NCI-H510A (cell line): ENCODE measurements at places on chromosomes 11 and 22.

GRCh38 chr11:28965819-28966218 is 857.6 kb downstream of the METTL15 start:
- DNase-seq: no peak

GRCh38 chr11:47460571-47461235 is 11.8 kb upstream of the RAPSN start:
- no peak for DNase-seq

DNA sequence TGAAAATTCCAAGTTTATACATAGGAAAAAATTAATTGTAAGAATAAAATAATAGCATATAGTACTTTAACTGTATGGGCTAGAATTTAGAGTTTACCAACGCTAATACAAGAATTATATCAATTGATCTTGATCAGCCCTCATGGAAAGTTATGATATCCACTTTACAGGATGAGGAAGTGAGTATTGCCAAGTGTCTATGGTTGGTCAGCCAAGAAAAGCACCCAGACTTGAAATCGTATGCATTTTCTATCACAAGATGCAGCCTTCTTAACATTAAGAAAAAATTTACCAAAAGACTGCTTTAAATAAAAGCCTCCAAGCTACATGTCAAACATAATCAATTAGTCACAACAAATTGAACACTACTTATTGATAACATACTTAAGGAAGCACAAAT is 53.0 kb downstream of the DDI1 start:
- no peak for DNase-seq

DNA sequence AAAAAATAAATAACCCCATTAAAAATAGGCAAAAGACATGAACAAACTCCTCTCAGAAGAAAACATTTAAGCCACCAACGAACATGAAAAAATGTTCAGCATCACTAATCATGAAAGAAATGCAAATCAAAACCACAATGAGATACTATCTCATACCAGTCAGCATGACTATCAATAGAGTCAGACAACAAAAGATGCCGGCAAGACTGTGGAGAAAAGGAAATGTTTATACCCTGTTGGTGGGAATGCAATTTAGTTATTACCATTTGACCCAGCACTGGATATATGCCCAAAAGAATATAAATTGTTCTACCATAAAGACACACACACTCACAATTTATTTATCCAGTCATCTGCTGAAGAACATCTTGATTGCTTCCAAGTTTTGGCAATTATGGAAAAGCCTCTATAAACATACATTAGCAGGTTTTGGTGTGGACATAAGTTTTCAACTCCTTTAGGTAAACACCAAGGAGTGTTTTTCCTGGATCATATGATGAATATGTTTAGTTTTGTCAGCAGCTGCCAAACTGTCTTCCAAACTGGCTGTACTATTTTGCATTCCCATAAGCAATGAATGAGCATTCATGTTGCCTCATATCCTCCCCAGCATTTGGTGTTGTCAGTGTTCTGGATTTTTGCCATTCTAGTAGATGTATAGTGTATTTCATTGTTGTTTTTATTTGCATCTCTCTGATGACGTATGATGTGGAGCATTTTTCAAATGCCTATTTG is 28.0 kb downstream of the OR8D1 start:
- no peak for DNase-seq

DNA sequence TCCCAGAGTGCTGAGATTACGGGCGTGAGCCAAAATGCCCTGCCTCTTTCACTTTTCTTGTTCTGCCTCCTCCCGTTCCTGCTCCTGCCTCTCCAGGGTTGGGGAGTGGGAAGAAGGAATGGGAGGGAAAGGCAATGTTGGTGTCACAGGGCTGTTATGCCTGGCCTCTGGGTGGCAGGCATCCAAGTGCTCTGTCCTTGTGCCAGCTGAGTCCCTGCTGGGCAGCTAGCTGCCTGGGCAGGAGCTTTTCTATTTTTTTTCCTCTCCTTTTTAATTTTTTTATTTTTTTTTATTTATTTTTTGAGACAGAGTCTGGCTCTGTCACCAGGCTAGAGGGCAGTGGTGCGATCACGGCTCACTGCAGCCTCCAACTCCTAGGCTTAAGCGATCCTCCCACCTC is 4.1 kb upstream of the SAC3D1 start:
- DNase-seq: no peak

DNA sequence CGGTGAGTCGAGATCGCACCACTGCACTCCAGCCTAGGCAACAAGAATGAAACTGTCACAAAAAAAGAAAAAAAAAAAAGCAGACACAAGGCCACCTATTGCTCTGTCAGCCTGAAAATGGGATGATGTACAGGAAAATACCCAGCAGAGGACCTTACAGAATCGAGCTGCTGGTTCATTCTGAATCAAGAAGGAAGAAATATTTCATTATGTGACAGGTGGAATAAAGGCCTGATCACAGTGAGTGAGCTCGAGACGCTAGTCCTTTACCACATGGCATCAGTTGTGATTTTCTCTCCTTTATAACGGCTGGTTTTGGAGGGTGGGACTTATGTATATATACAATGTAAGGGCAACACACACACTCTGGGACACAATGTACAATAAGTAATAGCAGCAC is 340.0 kb downstream of the LARGE1 start:
- DNase-seq: no peak

GRCh38 chr11:116948391-116948790 is 111.0 kb upstream of the APOA1 start:
- DNase-seq: no peak

DNA sequence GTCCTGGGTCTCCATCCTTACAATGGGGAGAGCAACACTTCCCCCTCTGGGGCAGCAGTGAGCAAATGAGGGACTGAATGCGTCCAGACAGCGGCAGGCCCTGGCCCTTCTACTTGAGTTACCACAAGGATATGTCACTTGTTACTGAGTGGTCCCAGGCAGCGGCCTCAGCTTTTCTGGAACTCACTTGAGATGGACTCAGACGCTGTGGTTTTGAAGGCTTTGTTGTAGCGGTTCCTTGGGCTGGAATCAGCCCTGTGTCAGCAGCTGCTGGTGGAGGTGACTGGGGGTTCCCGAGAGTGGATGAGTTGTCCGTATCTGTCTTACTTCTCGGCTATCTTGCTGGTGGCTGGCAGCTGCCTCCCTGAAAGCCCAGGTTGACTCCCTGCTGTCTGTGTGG is 77.0 kb downstream of the MICAL2 start:
- DNase-seq: no peak

DNA sequence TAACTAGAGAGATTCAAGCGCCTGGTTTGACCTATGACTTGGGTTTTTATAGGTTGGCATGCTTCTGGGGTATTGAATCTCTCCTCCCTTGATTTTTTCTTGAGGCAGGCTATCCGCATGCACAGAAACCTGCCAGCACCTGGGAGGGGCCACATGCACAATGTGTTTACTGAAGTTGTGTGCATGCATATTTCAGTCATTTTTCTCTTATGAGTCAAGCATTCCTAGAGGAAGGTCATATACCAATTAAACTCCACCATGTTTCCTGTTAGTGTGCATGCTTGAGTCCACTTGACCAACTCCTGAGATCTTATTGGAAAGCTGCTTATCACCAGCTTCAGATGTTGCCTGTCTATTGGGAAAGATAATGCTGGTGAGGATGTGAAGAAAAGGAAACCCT is 1718.4 kb downstream of the LRRC4C start:
- DNase-seq: no peak

DNA sequence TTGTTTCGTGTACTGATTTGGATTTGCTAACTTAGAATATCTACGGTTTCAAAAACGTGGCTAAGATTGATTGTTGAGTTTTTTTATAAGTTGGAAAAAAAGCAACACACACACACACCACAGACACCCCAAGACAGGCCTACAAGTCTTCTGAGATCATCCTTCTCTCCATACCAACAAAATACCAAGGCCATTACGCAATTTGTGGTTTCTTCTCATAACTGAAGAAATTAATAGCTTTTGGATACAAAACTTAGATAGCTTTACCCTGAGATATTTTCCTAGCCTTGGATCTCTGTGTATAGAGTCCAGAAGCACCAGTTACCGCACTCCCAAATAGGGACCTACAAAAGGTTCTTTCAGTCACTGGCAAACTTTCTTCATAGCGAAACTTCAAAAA is 113.6 kb downstream of the SIK3 start:
- DNase-seq: no peak

DNA sequence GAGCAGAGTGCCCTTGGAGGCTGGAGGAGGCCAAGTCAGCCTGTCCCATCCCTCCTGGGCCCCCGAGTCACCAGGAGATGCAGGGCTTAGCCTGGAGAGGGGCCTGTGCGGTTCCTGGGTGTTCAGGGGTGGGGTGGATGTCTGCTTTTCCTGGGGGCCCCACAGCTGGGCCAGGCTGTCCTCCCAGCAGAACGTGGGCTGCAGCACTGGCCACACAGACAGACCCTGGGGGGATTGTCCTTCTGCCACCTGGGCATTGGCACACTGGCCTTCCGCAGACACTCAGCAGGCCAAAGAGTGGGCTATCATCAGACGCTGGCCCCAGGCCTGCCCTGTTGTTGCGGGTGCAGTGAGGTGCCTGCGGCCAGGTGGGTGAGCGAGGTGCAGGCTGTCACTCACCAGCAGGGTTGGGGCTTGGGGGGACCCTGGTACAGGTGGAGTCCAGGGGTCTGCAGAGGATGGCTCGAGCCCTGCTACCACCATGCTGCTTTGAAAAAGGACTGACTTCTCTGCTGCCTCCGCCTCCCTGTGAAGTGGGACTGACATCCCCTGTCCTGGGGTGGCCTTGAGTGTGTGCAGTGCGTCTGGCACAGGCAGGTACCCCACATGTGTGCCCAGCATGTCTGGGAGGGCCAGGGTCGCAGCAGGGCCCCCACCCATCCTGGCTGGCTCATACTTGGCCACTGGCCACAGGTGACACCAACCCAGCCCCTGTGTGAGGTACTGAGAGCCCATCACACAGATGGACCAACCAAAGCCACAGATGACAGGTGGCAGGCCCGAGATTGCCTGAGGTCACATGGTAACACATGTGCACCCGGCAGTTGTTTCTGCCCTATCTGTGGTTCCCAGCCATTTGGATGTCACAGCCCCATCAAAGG is 39.0 kb upstream of the KCNQ1OT1 start:
- DNase-seq: no peak

DNA sequence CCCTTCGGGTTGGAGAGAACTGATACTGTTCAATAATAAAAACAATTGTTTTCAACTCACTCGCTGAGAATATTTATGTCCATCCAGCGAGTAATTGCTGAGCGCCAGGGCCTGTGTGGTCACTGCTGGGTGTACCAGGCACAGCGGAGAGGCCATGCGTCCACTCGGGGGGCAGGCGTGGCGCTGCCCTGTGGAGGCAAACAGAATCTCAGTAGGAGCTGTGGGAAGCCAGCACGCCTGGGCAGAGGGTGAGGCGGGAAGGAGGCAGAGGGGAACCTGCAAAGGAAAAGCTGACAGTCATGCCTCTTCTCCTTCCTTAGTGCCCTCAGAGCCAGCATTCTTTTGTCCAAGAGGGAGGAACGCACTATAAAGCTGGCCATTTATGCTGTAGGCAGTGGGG is 11.4 kb downstream of the GLB1L3 start:
- DNase-seq: no peak

- DNase-seq: no peak
Observed at GRCh38 chr11:2762031-2762380, 62.2 kb upstream of the KCNQ1OT1 start.

- no peak for DNase-seq
Observed at GRCh38 chr22:45019861-45020655, 10.3 kb upstream of the PHF21B start.

DNA sequence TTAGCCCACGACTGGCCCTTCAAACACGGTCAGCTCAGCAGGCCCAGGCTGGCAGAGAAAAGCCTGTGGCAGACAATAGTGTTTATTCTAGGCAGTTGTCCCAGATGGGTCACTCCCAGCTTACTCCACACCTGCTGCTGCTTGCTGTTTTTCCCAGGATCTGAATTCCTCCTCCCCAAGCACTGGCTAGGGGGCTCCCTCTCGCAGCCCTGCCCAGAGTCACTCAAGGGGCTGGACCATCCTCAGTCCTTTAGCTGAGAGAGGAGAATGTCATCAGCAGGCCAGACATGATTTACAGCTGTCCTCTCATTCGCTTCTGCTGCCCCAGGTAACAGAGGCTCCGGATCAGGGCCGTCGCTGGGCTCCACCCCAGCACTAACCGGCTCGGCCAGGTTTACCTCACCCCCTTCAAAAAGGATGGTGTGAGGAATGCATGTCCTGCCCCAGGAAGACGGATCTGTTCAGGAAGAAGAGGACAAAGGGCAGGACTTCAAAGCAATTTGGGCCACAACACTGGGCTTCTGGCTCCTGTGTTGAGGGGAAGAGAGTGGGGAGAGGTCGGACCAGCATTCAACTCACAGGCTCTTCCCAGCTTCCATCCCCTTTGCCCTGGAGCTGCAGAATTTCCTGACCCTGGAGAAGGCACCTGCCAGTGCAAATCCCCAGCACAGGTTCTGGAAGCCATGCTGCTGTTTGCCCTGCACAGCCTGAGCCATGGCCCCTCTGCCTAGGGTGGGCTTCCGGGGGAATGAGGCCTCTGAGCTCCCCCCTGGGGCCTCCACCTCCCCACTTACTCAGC is 59.7 kb upstream of the BARX2 start:
- DNase-seq: peak; percentile 99

DNA sequence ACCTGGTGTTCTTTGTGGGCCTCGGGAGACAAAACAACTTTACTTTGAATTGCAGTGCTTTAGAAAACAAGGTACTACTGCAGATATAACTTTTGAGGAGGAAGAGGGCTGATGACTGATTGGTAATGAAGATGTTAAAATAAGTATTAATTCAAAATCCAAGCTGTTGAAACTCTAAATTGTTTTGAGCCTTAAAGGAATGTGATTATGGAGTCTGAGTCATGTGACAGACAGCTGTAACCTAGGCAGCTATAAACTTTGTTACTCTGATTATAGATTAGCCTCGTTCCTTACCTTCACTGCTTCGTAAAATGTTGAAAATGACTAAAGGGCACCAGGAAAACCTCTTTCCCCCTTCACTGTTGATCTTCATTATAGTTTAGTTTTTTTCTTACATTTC is 43.4 kb downstream of the MS4A2 start:
- no peak for DNase-seq

DNA sequence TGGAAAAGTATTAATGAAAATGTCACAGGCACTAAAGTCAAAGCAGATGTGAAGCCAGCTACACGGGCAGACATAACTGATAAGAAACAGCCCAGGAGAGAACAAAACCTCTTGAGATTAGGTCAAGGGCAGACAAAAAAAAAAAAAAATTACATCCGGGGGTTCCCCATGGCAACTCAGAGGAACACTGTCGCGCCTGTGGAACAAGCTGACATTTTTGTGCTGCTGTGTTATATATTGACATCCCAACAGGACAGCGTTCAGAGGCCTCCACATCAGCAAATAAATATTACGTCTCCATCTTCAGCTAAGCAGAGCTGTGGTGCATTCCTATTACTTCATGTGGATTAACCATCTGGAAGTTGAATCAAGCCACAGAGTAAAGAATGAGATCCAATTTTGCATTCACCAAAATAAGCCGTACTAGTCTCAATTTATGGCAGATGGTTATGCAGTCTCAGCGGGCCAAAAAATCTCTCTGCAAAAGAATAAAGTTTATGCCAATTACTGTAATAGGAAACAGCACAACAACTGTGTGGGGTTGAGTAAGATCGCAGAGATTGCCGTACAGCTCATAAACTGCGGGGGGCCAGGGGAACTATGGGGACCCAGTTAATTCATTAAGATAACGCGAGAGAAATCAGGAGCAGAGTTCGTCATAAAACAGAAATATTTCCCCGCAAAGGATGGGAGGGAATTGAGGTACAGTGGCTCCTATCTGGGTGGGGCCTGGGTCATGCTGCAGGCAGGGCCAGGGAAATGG is 41.3 kb upstream of the MN1 start:
- no peak for DNase-seq

- DNase-seq: no peak
Observed at GRCh38 chr11:30344085-30344484, 21.2 kb downstream of the ARL14EP start.

GRCh38 chr22:41175546-41175945 is 29.6 kb upstream of the L3MBTL2 start:
- no peak for DNase-seq
